Bronchus fibroblast of lung (primary cell): ENCODE measurements at places on chromosomes 3 and 15. TPM values are rescaled to one million over a fixed set of nuclear protein-coding genes. Genes with fewer than 3 reads are reported as not detected.

ZCWPW2 gene
- total RNA-seq = 0.34 and 0.74 TPM in 2 replicates

PPP2R3A gene
- 9.8 and 10.1 TPM in 2 replicates for total RNA-seq

PLCH1 gene
- 0.30 TPM in 1 of 2 replicates, not detected in the other for total RNA-seq

NOX5 gene
- 0.15 TPM in 1 of 2 replicates, not detected in the other for total RNA-seq

ITGB5 gene
- 67.3 and 71.8 TPM in 2 replicates for total RNA-seq

ABCF3 gene
- total RNA-seq = 29.9 and 49.9 TPM in 2 replicates

PLA2G4B gene
- 0.45 and 1.5 TPM in 2 replicates for total RNA-seq

MKRN2OS gene
- not detected in 2 replicates for total RNA-seq

CIDEC gene
- total RNA-seq = 0.15 and 0.17 TPM in 2 replicates

PRR23A gene
- not detected in 2 replicates for total RNA-seq

KLHL40 gene
- total RNA-seq = not detected in 2 replicates

ARHGEF26 gene
- total RNA-seq = 2.4 and 3.4 TPM in 2 replicates

PIERCE2 gene
- 2.4 and 3.4 TPM in 2 replicates for total RNA-seq

NMB gene
- 11.9 and 12.1 TPM in 2 replicates for total RNA-seq
